ENCODE measurements at places on chromosomes 6 and 20.

DNA sequence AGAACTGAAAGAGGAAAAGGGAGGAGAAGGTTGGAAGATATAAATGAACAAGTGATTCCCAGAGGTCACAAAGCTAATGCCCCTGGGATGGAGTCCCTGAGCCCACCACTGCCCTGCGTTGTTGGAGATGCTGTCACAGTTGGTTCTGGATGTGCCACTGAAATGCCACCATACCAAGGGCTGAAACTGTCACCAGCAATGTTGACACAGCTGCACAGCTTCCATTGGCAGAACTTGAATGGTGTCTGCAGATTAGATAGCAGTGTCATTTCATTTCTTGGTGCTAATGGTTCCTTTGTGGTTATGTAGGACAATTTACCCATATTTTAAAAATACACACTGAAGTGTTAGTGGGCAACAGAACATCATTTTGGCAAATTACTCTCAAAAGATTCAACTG is 120.7 kb downstream of the TBXT start:
- no peak for DNase-seq

DNA sequence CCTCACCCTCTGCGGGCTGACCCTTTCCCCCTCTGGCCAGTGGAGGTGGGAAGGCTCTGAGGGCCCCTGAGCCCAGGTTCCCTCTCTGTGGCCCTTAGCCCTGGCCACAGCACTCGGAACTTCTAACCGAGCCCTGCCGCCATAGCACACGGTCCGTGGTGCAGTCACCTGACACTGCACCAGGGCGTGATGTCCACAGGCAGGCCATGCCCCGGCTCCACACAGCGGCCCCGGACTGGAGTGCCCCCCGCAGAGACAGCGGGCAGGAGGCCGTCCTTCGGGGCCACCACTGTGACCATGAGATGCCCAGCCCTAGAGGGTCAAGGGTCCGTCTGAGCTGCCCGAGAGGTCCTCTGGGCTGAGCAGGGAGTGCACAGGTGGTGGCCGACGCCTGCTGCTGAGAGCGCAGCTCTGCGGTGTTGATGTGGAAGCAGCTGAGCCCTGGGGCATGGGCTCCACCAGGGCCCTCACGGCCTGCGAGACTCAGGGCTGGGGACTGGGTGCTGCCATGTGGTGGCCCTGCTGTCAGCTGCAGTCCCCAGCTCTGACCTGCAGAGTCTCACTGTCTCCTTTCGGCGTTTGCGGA is 11.2 kb upstream of the BHLHE23 start:
- no peak for DNase-seq

DNA sequence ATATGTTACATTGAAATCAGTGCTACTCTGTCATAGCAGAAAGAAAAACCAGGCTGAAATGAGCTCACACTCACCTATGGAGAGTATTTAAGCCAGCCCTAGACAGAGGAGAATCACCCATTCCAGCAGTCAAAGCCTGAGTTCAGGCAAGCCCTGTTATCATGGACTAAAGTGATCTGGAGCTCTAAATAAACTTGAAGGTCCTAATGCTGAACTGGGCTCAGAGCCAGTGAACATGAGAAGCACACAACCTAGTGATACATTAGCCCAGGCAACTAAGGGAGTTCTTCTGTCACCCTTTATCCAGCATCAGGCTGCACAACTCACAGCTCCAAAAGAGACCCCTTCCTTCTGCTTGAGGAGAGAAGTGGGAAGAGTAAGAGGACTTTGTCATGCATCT is 425.0 kb downstream of the COL12A1 start:
- no peak for DNase-seq

DNA sequence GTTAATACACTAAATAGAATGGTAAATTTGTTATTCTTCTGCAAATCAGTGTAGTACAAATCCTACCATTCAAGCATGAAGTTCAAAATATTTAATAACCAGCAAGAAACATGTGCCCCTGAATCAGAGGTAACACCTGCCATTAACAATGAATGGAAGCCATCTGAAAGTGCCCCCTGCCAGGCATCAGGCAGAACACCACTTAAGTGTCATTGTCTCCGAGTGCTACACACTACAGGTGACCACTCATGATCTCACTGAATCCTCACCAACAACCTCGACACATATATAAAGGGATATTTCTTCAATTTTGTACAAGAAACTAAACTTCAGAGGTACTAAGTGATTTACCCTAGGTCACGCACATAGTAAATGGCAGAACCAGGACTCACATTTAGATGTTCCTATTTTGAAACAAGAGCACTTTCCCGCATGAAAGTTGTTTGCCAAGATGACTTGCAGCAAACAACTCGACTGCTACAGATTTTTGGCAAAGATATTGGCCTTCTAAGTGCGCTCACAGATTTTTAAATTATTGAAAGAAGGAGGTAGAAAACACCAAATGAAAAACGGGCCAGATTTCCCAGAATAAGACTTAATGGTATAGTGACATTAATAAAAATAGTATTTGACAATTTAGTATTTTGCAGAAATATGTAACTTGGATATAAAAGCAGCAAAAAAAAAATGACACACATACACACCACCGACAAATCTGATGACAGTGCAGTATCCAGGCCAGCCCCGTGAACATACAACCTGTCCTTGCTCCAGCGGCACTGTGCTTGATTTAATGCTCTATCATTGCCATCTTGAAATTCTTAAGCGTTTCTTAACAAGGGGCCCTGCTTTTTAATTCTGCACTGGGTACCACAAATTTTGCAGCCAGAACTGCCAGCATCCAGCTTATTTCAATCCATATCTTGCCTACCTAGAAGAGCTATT is 274.5 kb downstream of the ALDH8A1 start:
- DNase-seq, result no peak

GRCh38 chr20:40997116-40997515 is 31.5 kb upstream of the TOP1 start:
- DNase-seq, result no peak

DNA sequence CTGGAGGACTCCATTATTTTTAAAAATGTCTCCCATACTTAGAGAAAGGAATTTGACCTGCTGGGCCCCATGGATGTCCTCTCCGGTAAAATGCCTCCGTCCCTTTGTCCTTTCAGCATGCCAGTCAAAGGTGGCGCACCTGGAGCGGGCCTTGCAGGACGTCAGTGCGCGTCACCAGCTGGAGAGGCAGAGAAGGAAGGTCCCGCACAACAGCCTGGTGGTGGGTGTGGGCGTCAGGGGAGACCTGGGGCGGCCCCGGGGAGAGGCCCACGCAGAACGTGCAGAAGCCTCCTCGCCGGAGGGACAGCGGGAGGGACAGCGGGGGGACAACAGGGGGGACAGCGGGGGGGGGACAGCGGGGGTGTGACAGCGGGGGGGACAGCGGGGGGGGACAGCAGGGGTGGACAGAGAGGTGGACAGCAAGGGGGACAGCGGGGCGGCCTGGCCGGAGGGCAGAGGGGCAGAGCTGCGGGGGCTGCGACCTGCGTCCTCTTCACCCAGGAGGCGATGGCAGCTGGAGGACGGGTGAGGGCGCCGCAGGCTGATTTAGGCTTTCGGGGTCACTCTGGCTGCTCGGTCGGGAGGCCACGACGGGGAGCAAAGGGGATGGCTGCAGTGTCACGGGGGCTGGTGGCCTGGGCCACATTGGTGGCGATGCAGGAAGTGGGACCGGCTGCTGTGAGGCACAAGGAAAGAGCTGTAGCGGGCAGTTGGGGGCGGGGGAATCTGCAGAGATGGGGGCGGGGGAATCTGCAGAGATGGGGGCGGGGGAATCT is 859 bp upstream of the KIF25 start:
- DNase-seq, result no peak

- DNase-seq, result no peak
Measured at GRCh38 chr6:157538698-157539097, 157.7 kb downstream of the ZDHHC14 start.

GRCh38 chr6:119328254-119328653 is 21.3 kb downstream of the MAN1A1 start:
- DNase-seq, result no peak

DNA sequence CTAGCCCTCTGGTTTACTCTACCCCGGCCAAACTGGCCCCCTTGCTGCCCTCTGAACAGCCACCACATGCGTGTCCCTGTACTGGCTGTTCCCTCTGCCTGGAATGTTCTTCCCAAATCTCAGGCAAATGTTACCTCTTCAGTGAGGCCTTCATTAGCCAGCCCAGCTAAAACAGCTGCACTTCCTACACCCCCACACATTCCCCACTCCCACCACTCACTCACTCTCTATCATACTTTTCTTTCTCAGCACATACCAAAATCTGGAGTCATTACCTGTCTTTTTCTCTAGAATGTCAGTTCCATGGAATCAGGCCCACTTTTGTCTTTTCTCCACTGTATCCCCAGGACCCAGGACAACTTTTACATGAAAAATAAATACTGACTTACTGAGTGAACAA is 401.2 kb upstream of the SULF2 start:
- no peak for DNase-seq

DNA sequence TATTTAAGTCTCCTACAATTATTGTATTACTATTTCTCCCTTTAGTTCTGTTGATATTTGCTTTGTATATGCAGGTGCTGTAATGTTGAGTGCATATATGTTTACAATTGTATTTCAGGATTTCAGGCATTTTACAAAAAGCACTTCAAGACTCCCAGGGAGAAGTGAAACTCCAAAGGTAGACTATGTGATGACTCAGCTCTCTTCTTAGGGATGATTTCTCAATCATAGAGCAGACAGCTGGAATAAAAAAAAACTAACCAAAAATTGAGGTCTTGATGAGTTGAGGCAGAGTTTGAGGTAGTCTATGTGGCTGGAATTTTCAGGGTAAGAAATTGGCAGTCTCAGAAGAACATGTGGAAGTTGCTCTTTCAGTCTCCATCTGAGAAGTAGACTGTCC is 786.1 kb downstream of the TFAP2A start:
- DNase-seq, result no peak

DNA sequence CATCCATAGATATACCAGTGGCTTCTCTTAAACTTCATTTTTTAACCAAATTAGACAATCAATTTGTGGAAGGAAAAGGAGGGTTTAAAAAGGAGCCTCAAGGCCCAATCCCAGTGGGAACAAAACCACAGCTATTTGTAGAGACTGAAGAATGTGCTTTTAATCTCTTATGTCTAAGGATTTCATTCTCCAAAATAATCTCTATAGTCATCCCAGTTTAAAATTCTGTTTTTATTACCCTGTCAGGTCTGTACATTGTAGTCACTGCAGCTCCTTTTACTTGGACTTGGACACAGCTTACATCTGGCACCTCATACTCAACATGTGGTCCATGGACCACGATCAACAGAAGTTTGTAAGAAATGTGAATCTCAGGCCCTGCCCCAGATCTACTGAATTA is 152.1 kb upstream of the STMND1 start:
- no peak for DNase-seq

- no peak for DNase-seq
Measured at GRCh38 chr6:106537662-106538061, 91.6 kb downstream of the RTN4IP1 start.

- DNase-seq, result no peak
Measured at GRCh38 chr20:58014628-58015315, 213.7 kb downstream of the ANKRD60 start.

DNA sequence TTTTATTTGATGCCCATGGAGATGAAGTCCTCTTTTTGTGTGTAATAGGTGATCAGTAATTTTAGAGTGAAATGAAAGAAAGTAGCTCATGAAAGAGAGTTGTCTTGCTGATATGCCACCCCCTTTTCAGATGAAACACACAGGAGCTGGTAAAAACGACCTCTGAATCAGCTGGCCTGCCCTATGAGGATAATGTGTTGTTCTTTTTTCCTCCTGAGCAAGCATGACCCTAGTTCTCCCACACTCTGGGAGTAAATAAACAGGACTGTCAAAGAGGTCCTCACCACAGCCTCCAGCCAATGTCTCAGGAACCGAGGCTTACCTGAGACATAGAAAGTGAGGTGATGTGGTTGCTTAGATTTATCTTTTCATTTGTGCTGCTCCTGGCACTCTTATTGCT is 29.5 kb downstream of the GPX5 start:
- DNase-seq, result no peak

GRCh38 chr6:125357515-125358256 is 55.9 kb upstream of the HDDC2 start:
- no peak for DNase-seq

- peak; percentile 33 for DNase-seq
Measured at GRCh38 chr20:62603021-62603906, 39.0 kb upstream of the SLCO4A1 start.

DNA sequence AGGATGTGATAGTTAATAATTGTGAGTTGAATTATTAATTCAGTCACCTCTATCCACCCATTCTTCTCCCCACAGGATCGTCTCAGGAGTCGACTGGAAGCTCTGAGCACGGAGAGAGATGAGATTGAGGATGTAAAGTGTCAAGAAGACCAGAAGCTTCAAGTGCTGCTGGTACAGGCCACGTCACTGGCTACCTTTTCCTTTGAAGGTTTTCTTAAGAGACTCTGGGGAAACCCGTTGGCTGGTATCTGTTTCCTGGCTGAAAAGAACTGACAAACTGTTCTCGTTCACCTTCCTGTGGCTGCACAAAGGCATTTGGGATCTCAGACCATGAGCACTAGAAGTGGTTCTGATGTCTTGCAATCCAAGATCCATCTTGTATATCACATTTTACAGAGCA is 3.8 kb downstream of the TRIM15 start:
- DNase-seq, result no peak

GRCh38 chr6:86856937-86857563 is 80.3 kb upstream of the HTR1E start:
- DNase-seq, result no peak

DNA sequence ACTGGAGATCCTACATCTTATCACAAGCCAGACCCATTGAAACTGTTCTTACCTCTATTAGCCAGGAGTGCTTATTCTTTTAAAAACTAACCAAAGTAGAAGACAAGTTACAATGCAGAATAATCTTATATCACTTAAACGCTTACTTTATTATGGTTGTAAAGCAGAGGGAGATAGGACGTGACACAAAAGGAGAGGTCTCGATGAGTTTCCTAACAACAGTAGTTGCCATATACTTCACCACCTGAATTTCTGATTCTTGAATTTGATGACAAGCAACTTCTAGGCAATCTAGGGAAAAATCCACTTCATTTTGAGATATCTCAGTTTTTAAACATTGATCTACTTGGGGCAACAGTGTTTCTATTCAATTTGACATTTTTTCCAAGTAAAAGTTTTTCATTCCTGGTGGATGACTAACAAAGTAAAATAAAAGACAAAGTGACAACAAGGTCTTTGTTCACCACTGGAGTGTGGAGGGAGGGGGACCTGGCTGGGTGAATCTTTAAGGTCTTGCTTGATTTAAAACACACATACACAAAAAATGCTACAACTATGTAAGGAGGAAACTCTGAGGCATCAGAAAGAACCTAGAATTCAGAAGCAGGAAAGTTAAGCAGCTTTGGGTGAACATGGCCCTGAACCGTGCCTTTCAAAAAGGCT is 110.9 kb downstream of the SMLR1 start:
- DNase-seq, result no peak

- no peak for DNase-seq
Measured at GRCh38 chr6:119109654-119110325, 31.3 kb upstream of the FAM184A start.

GRCh38 chr6:23630726-23631635 is 495.0 kb upstream of the NRSN1 start:
- DNase-seq, result no peak
